ENCODE measurements at places on chromosomes 6 and 20.

GRCh38 chr6:154482858-154483257, 27.6 kb downstream of the CNKSR3 start:
- DNase-seq: no peak

DNA sequence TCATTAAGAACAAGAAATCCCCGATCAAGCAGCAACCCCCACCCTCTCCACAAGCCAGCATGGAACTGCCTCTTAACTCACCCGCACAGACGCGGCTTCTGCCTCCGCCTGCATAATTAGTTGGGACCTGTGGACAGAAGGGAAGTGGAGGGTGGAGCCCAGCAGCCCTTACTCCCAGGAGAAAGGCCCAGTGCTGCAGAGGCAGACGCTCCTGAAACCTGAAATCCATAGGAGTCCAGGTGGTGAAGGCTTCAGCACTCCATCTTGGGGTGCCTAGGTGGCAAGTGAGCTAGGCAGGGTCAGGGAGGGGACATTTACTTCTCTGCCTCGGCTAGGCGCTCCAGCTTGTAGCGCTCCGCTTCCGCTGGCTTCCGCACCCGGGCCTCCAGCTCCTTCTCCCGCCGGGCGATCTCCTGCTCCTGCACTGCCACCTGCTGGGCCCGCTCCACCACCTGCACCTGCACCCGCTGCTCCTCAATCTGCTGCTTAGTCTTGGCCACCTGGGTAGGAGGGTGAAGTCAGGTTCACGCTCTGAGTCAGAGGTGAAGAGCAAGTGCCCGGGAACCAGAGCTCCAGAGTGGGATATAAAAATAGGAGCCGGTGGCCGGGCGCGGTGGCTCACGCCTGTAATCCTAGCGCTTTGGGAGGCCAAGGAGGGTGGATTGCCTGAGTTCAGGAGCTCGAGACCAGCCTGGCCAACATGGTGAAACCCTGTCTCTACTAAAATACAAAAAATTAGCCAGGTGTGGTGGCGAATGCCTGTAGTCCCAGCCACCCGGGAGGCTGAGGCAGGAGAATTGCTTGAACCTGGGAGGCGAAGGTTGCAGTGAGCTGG, 10.7 kb downstream of the TUBB start:
- no peak for DNase-seq

GRCh38 chr20:18224968-18225568, 63.3 kb upstream of the ZNF133 start:
- no peak for DNase-seq

DNA sequence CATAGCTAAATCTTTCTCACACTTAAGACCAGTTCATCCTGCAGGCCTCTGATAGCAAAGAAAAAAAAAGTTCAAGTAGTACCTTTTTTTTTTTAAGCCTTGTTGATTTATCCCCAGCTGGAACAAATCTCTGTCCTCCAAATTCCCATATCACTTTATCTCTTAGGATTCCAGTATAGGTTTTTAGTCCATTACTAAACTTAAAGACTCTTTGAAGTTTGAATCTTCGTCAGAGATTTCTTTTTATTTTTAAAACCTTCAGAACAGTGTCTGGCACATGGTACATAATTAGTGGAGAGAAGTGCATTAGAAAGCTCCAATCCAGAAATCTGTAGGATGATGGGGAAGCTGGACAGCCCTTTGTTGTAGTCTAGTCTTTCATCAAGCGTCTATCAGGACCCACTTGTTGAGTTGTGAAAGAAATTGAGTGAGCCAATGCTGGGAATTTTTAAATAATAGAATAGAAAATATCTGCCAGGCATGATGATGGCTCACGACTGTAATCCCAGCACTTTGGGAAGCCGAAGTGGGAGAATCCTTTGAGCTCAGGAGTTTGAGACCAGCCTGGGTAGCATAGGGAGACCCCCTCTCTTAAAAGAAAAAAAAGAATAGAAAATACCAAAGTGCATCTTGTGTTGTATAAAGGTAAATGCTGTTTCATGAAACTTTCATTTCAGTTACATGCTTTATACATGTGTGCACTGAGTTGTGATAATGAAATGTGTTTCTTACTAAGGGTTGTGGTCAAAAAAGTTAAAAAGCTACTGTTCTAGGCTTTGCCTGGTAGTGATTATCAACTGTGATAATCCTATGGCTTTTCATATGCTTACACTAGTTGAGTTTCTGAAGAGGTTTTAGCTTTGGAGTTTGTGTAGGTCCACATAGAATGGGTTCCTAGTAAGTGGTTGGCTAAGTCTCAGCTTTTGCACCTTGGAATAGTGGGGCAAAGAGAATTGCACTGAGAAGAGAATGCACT, 3.2 kb downstream of the NFYA start:
- DNase-seq: no peak

DNA sequence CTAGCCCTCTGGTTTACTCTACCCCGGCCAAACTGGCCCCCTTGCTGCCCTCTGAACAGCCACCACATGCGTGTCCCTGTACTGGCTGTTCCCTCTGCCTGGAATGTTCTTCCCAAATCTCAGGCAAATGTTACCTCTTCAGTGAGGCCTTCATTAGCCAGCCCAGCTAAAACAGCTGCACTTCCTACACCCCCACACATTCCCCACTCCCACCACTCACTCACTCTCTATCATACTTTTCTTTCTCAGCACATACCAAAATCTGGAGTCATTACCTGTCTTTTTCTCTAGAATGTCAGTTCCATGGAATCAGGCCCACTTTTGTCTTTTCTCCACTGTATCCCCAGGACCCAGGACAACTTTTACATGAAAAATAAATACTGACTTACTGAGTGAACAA, 401.2 kb upstream of the SULF2 start:
- DNase-seq: no peak

GRCh38 chr20:4234128-4234527, 218.8 kb upstream of the RNF24 start:
- DNase-seq: no peak

DNA sequence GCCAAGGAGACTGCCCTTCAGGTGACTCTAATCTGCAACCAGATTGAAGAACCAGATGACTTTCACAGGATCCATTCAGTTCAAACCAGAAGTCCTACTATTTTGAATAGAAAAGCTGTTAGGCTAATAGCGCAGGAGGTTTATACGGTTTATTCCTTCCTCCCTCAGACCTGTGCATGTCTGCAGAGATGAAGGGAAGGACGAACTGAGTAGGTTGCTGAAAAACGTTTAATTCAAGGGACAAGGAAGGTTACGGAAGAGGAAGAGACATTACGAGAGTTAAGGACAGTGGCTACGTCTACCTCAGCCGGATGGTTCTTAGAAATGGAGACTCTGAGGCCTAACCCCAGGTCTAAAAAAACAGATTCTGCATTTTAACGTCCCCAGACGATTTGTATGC, 978 bp downstream of the AURKA start:
- no peak for DNase-seq

- no peak for DNase-seq
Measured at GRCh38 chr6:158796353-158796752, 22.8 kb downstream of the EZR start.

DNA sequence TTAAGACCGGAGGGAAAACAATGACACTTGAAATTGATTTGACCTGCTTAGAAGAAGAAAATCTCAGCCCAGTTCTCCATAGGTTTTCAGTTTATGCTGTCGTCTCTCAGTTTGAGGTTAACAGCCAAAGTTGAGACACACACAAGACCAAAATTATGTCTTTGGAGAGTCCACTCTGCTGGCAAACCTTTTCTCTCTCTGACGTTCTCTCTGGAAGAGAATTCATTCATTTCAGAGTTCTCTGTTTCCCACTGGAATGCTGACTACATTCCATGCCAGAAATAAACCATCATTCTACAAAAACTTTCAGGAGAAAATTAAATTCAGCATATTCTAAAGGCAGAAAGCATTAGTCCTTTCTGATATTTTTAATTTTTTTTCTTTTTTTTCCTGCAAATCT, 155.2 kb downstream of the TFAP2A start:
- no peak for DNase-seq

GRCh38 chr6:53411451-53411850, 62.7 kb upstream of the ELOVL5 start:
- no peak for DNase-seq

GRCh38 chr20:62671765-62672164, 29.5 kb downstream of the SLCO4A1 start:
- no peak for DNase-seq

DNA sequence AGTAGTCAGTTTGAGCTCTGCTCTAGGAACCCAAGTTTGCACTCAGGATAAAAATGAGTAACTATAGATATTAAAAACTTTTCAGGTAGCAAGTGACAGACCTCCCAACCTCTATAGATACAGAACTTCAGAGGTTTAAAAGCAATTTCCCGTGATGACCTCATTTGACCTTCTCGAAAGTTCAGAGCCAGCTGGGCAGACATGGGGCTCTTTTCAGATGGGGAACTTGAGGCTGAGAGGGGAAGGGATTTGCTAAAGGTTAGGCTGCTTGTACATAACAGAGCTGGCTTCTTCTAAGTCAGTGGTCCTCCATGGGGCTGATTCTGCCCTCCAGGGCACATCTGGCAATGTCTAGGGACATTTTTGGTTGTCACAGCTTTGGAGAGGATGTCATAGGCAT, 58.8 kb upstream of the ZNF831 start:
- no peak for DNase-seq

DNA sequence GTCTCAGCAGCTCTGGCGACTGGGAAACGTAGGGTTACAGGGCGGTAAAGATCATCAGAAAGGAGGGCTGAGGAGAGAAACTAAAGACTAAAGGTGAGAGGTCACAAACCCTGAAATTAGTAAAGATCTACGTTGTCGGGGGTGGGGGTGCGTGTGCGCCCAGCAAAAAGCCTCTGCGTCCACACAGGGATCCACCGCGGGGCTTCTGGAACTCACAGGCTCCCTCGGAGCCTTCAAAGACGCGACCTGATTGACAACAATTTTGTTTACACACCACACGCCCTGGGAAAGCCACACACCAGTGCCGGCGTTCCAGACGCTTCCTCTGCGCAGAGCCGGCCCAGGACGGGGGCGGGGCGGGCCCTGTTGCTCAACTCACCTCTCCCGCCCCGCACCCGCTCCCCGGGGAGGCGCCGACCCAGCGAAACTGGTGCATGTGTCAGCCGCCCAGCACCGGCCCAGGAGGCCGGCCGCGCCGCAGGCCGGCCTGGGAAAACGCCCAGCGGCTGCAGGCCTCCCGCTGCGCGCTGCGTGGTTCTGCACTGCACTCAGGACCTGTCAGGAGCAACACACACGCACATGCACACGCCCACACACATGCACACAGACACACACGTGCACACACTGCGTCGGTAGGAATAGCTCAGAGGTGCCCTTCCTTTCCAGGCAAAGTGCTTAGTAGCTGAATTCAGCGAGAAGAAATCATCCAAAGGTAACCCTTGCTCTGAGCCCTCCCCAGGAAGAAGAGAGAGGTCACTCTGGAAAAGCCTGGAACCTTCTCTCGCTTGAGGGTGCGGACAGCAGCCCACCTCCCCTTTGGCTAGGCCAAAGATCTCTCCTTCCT, 57.2 kb upstream of the ARID1B start:
- DNase-seq: peak; percentile 77

GRCh38 chr20:8795404-8795803, 273.5 kb upstream of the PLCB4 start:
- no peak for DNase-seq

DNA sequence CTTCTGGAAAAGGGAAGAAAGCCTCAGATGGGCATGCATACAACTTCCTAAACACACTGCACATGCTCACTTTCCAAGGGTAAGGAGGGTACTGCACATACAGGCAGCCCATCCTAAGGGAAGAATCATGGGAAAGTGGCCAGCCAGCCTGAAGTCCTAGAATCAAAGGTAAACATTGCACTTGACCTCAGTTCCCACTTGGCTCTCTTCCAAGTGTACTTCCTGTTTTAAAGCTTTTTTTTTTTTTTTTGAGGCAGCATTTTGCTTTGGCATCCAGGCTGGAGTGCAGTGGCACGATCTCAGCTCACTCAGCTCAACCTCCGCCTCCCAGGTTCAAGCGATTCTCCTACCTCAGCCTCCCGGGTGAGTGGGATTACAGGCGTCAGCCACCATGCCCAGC, 225.3 kb upstream of the EPHA7 start:
- DNase-seq: no peak

DNA sequence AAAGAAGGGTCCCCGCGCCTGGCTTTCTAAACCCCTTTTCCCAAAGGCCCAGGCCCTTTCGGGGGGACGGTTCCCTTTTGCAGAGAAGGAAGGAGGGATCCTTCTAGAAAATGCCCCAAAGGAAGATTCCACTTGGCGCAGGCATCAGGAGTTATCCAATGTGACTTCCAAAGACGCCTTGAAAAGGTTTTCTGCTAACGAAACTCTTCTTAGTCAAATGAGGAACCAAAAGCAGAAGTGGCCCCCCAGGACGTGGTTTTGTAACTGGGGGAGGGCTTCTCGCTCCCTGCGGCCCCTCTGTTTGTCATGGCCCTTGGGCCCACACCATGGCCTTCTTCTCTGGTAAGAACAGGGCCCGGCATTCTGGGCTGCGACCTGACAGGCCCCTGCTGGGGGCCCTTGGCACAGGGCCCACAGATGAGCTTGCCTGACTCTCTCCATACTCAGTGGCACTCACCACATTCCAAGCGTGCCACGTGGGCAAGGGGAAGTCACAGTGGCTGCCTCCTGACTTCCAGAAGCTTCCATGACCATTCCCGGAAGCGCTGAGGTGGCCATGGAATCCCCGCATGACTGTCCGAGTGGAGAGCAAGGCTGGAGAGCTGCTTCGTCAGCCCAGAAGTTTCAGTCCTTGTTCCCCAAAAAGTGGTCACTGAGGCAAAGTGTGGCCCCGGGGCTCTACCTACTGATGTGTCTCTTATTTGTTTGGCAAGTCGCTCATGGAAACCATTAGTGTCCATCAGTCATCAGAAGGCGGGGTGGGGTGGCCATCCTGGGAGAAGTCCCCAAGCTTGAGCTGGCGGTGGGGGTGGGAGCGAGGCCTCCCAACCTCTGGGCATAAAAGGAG, 834 bp upstream of the CTSZ start:
- peak; percentile 42 for DNase-seq

DNA sequence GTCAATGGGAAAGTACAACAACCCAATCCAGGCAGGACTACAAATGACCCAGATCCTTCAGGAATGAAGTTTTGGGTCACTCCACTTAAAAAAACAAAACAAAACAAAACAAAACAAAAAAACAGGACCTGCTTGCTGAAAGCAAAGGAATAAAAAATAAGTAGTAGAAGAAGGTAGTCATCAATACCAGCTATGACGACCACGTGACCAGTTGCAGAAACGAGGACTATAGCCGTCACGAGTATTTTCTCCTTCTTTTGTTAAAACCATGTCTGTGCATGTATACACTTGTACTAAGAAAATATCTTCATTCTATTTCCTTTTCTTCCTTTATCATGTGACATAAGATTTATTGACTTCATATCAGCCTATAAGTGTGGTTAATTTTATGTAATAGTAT, 308.4 kb upstream of the DEFB112 start:
- DNase-seq: no peak

All from esophagus squamous epithelium (tissue), 5 donors.